Stimulated activated CD4-positive, alpha-beta T cell treated with anti-CD3 and anti-CD28 coated beads, Interleukin-4, amount 100 ng/mL, for 24 hours (primary cell): ENCODE measurements at places on chromosomes 2 and 18.

- no peak for DNase-seq
Observed at GRCh38 chr2:231037731-231038482, 584 bp downstream of the C2orf72 start.

- DNase-seq: no peak
Observed at GRCh38 chr2:19313553-19313952, 44.9 kb downstream of the OSR1 start.

DNA sequence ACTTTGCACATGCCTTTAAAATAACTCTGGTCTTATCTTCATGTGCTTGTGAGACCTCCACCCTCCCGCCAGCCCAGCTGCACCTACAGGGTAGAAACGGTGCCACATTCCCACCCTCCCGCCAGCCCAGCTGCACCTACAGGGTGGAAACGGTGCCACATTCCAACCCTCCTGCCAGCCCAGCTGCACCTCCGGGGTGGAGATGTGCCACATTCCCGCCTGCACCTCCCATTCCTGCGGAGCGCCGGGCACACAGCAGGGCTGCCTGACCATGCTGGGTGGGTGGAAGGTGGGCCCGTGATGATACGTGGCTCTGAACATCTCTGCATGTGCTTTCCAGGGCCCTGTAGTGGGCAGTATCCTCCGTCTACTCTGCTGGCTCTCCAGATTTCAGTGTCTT lies 243.7 kb upstream of the PXDN start:
- no peak for DNase-seq

DNA sequence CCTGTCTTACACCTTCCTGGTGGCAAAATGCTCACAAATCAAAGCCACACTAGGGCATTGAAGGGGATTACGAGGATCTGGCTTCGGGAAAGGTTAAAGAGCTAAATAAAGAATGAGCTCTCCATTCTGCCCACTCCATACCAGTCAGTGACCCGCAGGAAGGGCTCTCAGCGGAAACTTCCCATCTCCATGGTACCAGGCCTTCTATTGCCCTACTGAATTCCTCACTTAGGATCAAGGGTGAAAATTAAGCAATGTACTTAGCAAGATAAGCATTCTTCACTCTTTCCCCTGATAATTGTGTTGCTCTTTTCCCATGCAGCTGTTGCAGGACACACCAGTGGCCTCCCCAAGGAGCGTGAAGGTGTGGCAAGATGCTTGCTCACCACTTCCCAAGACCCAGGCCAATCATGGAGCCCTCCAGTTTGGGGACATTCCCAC lies 75.6 kb upstream of the TTC39C start:
- no peak for DNase-seq

DNA sequence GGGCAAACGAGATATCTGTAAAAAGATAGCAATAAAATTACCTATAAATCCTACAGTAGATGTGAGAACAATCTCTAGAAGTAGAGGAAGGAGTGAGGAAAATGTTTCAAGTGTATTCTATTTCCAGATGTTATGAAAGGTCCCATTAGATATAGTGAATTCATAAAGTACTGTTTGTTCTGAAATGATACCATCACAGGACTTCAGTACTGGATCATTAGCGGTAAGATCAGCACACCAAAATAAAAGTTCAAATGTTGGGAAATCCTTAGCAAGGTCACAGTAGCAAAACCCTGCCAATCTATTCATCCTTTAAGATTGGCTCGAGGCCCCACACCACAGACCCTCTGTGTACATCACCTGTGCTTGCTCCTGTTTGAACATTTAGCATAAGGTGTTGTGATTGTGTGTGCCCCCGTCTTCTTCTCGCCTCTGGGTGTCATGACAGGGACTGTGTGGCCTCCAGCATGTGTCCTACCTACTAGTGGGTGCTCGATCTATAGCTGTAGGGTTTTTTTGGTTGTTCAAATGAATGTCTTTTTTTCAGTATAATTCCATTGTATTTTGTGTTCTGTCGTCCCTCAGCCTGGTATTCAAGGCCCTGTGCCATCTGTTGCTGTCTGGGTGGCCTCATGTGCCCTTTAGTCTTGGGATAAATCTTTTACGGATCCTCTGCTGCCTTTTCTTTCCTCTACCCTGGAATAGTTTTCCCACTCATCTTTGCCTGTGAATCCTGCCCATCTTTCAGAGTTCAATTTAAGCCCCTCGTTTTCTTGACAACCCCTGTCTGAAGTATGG lies 9.1 kb downstream of the MFSD6 start:
- DNase-seq: no peak
